ENCODE measurements at places on chromosomes 5 and 9.

DNA sequence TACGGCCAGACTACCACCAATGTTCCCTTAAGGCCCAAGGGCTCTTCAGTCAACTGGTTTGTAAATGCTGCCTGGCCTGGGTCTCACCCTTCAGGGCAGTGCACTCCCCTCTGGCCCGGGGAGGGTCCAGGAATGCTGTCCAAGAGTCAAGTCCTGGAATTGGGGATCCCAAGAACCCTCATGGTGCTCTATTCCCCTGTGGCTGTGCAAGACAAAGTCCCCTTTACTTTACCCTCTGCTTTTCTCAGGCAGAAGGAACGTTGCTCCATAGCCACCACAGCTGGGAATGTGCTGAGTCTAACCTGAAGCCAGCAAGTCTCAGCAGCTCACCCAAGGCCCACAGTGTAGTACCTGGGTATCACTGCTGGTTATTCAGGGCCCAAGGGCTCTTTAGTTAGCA, 51.3 kb upstream of the CRHBP start:
- no peak for DNase-seq

GRCh38 chr5:39584927-39585326, 160.1 kb upstream of the DAB2 start:
- no peak for DNase-seq

DNA sequence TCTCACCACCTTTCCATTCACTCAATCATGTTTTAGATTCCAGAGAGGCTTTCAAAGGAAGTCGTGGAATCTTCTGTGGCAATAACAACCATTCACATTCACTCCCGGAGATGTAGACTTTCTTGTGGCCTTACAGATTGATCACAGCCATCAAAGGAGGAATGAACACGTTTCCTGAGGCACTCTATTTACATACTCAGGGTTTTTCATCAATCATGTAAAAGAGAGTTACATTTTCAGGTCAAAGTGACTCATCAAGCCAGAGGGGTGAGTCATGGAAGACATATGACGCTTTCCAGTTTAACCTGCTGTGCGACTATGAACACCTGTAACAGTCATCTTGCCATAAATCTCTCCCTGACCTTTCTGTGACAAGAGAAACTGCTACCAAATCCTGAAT, 39.3 kb upstream of the RAD23B start:
- no peak for DNase-seq

GRCh38 chr5:51131266-51131665, 252.0 kb upstream of the ISL1 start:
- DNase-seq, result no peak

- no peak for DNase-seq
These were observed 146.8 kb downstream of the ATPSCKMT start for GRCh38 chr5:10102706-10103497.

DNA sequence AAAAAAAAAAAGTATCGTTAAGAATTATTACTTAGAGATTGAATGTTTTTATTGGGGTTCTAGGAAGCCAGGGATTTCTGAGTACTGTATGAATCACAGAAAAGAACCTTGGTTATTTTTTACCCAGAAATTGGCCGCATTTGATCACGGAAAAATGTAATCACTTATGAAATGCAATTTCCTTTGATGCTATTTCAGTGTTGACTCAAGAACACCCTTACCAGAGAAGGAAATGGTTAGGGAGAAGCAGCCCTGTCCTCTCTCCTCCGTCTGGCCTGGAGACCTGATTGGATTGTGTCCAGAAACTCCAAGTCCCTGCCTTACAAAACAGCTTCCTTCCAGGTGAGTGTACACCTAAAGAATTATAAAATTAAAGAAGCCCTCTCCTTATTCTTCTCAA, 116.7 kb downstream of the MED10 start:
- DNase-seq, result no peak

- DNase-seq, result no peak
These were observed 1.3 kb upstream of the GARNL3 start for GRCh38 chr9:127263237-127263636.

DNA sequence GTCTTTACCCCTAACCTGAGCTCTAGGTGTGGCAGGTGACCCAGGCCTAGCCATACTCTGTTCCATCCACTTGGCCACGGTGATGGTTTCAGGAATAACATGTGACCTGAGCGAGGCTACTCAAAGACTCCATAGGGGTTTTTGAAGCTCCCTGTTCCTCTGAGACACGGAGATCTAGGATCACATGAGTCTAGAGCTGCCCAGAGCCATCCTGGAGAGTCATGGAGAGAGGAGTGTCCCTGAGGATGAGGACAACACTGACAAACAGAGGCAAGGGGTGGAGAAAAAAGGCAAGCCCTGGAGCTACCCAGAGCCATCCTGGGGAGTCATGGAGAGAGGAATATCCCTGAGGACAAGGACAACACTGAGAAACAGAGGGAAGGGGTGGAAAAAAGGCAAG, 29.5 kb upstream of the PCA3 start:
- DNase-seq, result no peak

GRCh38 chr9:79817438-79818004, 245.8 kb downstream of the TLE4 start:
- no peak for DNase-seq

- DNase-seq, result no peak
These were observed 558.3 kb downstream of the CHSY3 start for GRCh38 chr5:130462516-130462915.

GRCh38 chr9:32526707-32527048, 682 bp upstream of the RIGI start:
- no peak for DNase-seq

GRCh38 chr9:130448771-130449603, 4.2 kb downstream of the ASS1 start:
- no peak for DNase-seq

DNA sequence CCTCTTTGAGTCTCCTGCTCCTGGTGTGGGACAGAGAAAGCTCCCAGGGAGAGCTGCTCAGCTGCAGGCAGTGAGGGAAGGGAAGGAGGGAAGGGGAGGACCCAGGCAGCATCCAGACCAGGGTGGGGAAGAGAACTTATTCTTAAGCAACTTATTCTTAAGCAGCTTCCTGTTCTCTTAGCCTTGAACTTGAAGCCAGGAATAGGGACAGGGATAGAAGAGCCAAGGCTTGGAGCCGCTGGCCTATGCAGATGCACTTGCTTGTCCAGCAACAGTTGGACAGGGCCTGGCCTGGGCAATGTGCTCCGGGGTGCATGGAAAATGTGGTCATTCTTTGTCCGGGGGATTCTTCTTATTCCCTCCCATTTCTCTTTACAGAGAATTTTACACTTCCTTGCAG, 31.4 kb upstream of the SPTLC1 start:
- no peak for DNase-seq

GRCh38 chr5:110439296-110439695, 287.2 kb downstream of the TMEM232 start:
- DNase-seq, result no peak

GRCh38 chr9:18996211-18996610, 36.8 kb downstream of the SAXO1 start:
- no peak for DNase-seq

GRCh38 chr9:84027201-84027600, 46.6 kb downstream of the RMI1 start:
- no peak for DNase-seq

DNA sequence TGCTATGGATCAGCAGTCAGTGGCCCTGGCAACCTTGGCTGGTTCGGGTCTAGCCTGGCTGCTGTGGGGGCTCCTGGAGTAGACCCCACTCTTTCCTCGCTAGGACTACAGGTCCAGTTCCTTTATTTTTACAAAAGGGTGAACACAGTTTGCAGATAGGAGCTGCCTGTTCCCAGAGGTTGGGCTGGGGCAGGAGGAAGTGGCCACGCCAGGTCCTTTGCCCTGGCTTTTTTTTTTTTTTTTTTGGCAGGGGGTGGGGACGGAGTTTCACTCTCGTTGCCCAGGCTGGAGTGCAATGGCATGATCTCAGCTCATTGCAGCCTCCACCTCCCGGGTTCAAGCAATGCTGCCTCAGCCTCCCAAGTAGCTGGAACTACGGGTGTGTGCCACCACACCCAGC, 7.9 kb downstream of the SLC2A6 start:
- no peak for DNase-seq

- DNase-seq, result no peak
These were observed 89.9 kb upstream of the FSD1L start for GRCh38 chr9:105357937-105358336.

DNA sequence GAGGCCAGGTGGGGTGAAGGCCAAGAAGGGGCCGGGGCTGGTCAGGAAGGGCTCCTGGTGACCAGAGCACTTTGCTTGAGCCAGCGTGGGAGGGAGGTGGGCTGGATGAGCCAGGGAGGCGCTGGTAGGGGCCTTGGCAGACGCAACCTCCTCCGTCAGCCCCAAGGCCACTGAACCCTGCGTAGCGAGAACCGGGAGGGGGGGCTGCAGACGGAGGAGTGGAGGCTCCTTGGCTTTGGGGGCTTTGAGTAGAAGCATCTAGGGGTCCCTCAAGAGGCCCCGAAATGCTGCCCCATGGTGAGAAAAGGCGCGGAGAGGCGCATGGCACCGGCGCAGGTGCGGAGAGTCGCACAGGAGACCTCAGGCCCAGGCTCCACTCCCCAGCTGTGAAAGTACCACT, 1888.0 kb upstream of the CDH9 start:
- no peak for DNase-seq

DNA sequence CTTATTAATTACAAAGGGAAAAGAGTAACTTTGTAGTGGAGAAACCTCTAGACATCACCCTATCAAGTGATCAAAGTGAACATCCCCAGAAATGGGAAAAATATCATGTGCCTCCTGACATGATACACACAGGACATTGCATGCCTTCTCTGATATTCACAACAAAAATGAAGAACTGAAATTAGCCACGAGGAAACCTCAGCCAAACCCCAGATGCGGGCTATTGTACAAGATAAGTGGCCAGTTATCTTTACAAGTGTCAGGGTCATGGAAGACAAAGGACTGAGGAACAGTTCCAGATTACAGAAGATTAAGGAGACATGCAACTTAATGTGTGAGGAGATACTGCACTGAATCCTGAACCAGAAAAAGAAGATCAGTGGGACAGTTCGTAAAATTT, 23.8 kb upstream of the NPM1 start:
- no peak for DNase-seq

- DNase-seq, result no peak
These were observed 85.8 kb upstream of the IER5L start for GRCh38 chr9:129263836-129264235.

DNA sequence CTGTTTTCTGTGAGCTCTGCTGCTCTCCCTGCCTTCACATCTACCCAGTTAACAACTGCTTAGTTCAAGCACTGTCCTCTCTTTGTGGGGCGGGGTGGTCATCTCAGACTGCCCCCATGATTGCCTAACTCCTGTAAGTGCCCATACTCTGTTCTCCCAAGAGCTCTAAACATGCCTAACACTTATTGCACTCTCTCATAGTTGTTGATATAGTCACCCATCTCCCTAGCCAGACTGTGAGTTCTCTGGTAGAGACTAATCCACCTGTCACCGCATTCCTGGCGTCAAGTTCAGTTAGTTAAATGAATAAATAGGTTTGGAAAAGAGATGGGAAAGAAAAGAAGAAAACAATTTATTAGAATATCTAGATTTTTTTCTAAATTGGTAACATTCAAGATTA, 18.3 kb upstream of the MUSK start:
- no peak for DNase-seq

- DNase-seq, result no peak
These were observed 17.7 kb downstream of the MARVELD2 start for GRCh38 chr5:69432412-69433206.

DNA sequence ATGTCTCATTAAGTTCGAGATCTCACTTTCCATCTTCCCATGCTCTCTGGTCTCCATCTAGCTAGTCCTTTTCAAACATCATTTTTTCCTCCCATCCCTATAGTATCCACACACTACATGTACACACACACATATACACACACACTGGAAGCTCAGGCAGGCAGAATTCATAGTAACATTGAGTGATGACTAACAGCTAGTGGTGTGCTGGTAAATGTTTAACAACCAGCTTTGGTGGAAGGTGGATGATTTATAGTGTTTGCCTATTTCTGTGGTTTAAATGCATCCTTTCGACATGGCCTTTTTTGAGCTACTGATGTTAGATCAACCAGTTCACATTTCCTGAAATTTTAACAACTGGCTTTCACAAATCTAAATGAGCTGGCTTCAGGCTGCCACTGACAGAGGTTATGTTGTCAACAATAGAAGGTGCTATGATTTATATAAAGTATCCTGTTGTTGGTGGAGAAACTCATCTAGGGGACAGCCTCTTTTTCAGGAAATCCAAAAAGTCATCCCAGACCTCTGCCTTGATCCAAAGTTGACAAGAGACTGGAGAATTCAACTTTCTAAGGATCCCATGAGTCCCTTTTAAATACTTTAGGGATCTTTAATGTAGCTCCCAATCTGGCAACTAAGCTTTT, 117.8 kb downstream of the CCDC192 start:
- no peak for DNase-seq

- no peak for DNase-seq
These were observed 96.6 kb downstream of the UBAP2 start for GRCh38 chr9:33952066-33952465.

DNA sequence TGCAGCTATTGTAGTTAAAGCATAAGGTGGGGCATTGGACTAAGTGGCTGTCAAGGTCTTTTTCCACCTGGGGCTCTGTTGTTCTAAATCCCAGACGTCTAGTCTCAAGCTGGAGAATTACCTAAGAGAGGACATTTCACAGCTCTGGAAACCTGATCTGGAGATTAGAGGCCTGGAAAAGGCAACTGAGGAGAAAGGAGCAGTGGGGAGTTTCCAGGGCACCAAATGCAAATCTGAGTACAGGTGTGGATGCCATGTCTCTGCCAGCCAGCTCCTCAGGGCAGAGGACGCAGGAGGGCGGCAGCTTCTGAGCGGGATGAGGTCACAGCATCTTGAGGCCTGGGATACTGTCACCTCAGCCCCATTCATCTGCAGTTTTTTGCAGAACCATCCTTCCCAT, 65.2 kb downstream of the PPARGC1B start:
- no peak for DNase-seq

- DNase-seq, result no peak
These were observed 12.6 kb upstream of the ARHGAP26 start for GRCh38 chr5:142757564-142757963.

DNA sequence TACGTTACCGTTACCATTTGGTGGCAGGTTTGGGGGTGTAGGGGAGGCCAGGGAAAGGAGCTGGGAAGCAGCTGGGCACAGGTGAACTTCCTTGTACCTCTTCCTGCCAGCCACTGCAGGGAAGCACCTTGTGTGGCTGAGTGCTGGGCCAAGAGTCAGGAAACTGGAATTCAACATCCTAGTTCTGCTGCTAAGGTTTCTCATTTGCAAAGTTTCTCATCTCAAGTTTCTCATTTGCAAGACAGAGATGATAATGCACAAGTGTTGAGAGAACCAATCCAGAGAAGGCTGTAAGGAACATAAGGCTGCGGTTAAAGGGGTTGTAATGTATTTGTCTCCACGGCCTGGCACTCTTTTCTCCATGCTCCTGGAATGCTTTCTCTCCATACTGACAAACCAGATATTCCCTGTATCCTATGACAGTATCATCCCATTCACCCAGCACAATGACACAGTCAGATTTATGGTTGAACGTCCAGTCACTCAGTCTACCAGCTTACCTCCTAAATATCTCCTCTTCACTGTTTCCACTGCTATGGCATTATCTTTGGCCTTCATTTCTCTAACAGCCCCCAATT, 33.6 kb upstream of the LARP1 start:
- DNase-seq, result no peak

GRCh38 chr9:108972626-108973209, 38.5 kb downstream of the ABITRAM start:
- no peak for DNase-seq

Measured in ecto neural progenitor cell (in vitro differentiated cells).